ENCODE measurements at places on chromosomes 3 and 15.

DNA sequence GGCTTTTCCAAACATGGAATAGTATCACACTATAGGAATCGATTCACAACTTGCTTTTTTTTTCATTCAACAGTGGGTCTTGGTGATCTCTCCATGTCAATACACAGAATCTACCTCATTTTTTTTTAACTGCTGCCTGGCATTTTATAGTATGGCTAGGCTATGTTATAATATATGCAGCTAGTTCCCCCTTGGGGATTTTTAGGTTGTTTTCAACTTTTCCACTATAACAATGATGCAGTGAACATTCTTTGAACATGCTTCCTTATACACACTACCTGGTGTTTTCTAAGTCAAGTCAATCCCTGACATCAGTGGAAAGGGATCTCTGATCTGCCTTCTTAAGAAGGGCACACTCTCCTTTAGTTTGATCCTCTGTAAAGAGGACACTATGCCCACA lies 46.5 kb upstream of the PLXND1 start:
- no peak for DNase-seq

GRCh38 chr15:20652914-20653313 lies 111.3 kb upstream of the GOLGA6L6 start:
- DNase-seq, result no peak

DNA sequence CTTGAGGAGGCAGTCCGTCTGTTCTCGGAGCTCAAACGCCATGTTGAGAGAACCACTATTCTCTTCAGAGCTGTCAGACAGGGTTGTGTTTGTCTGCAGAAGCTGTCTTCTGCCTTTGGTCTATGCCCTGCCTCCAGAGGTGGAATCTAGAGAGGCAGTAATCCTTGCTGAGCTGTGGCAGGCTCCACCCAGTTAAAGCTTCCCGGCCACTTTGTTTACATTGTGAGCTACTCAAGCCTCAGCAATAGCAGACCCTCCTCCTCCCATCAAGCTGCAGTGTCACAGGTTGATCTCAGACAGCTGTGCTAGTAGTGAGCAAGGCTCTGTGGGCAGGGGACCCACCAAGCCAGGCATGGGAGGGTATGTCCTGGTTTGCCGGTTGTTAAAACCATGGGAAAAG lies 8.9 kb downstream of the OR5AC2 start:
- DNase-seq, result no peak

- DNase-seq, result no peak
Measured at GRCh38 chr3:143329567-143330211, 210.1 kb downstream of the CHST2 start.

DNA sequence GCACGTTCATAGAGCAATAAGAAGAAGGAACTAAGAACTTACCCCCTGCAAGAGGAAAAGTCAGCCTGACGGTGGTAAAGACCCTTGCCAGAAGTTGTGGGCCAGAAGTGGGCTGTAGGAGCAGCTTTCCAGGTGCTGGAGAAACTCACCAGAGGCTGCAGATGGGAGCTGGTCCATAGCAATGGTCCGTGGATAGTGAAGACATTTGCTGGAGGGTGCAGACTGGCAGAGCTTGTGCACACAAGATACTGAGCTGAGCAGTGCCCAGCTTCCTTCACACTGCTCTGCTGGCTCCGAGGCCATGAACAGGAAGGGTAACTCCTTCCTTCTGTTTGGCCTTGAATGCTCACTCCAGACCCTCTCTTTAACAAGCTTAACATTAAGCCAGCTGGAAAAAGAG lies 149.8 kb upstream of the BNIP2 start:
- no peak for DNase-seq

DNA sequence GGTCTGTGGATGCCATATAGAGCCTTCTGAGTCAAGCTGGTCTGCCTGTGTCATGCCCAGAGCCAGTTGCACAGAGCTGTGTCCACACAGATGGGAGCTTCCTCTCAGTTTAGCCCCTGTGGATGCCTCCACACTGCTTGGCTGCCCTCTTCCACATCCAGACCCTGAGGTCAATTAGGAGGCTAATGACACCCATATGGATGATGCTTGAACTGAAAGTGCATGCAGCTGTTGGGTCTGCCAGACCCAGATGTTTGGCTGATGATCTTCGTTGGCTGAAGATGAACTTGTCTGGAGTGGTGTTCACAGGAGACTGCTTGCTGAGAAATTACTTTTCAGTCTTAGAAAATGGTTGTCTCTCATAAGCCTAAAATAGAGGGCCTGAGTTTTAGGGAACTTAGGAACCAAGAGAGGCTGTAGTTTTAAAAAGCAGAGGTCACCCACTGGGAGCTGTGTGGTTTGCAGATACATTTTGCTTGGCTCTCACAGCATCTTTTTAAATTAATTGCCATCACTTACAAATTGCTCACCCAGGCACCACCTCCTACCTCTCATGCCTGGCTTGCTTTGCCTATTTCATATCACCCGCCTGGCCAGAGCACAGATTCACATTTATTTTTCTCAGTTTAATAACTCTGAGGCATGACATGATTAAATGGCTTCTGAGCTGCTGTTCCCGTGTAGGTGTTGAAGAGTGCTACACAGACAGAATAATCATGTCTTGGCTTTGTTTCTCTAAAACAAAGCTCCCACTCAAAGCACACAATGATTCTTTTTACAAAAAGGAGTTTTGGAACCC lies 176.1 kb downstream of the MINAR1 start:
- no peak for DNase-seq

- no peak for DNase-seq
Measured at GRCh38 chr3:63521657-63522056, 130.8 kb upstream of the SNTN start.

GRCh38 chr3:171123915-171124314 lies 97.4 kb upstream of the SLC2A2 start:
- no peak for DNase-seq

DNA sequence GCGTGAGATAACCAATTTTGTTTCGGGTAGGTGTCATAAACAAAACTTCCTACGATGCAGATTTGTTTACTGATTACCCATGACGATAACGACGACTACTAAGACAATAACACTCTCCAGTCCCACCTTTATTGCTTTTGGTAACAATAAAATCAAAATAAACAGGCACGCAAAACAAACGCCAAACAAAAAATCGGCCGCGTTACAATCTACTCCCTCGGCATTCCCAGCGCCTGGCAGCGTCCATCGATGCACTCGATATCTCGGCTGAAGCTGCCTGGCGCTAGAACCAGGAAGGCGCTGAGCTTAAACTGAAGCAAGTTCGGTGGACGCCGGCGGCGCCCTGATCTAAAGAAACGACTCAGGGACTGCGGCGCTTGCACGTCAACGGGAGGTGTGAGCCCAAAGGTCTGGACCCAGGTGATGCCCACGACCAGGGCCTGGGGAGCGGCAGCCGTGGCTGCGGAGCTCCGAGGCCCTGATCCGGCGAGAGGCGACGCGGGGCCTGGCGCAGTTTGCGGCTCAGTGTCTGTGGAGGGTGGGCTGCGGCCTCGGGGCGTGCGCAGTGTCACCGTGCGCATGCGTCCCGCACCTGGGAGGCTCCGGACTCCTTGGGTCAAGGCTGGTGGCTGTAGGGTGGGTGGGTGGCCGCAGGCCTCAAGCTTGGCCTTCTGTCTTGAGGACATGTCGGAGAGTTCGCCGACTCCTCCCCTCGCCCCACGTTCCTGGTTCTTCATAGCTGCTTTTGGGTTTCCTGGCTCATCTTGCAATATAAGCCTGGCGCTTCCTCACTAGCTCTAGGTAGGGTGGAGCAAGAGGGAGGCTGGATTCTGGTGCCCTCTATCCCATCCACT lies at the start of gene RSRC1:
TSS of gene RSRC1 (plus strand) at position 286 of the 854 bp plus-strand sequence. CDS start 12,016 bp downstream, outside the sequence.
- DNase-seq, result peak; percentile 93
